ENCODE measurements at places on chromosomes 11 and 22. TPM values are rescaled to one million over a fixed set of nuclear protein-coding genes. Genes with fewer than 3 reads are reported as not detected.
A peak's percentile ranks its signal among the peaks of the same experiment; 100 is the strongest.

The CNTF gene
- total RNA-seq: 1.1 TPM

The SUSD2 gene
- 3.3 TPM for total RNA-seq

The PICALM gene
- total RNA-seq: 402 TPM

The ATXN10 gene
- 258 TPM for total RNA-seq

The OR8J1 gene
- not detected for total RNA-seq

DNA sequence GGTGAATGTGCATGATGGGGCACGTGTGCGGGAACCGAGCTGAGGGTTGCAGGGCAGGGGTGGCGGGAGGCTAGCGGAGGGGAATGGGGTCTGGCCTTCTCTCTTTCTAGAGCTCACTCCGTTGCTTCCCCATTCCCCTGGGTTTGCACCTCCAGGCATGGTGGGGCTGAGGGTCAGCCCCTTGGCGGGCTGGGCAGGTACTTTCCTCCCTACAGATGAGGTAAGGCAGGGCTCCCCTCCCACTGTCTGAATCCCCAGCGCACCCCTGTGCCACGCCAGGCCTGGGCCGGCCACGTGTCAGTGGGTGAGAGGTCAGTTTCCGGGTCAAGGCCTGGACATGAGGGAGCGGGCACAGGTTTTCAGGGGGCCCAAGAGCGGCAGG lies 8.9 kb downstream of the SUSD2 start:
- no peak for DNase-seq
- H3K36me3 ChIP-seq: no peaks in the 10 kb centered on the region
- H3K27ac ChIP-seq: no peak overlapping the region
- no peaks in the 10 kb centered on the region for H3K27me3 ChIP-seq

DNA sequence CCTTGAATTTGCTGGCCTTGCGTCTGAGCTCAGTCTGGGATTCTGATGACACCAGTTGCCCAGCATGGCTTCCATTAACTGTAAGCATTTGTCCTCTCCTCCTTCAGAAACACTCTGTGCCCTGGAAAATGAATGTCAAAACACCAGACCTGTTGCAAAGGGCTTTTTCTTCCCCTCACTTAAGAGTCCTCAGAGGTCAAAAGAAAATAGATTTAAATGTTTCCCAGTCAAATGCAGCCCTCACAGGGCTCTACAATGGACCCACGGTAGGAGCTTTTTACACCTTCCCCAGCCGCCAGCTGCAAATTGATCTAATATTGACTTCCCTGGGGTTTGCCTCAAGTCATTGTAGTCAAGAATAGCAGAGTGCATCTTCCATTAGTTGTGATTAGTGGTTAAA lies 332.2 kb downstream of the INSC start:
- no peaks in the 10 kb centered on the region for H3K36me3 ChIP-seq
- no peak for DNase-seq
- no peak overlapping the region for H3K4me3 ChIP-seq
- H3K4me1 ChIP-seq: no peaks in the 10 kb centered on the region
- H3K27me3 ChIP-seq: no peaks in the 10 kb centered on the region
- no peak overlapping the region for H3K27ac ChIP-seq

DNA sequence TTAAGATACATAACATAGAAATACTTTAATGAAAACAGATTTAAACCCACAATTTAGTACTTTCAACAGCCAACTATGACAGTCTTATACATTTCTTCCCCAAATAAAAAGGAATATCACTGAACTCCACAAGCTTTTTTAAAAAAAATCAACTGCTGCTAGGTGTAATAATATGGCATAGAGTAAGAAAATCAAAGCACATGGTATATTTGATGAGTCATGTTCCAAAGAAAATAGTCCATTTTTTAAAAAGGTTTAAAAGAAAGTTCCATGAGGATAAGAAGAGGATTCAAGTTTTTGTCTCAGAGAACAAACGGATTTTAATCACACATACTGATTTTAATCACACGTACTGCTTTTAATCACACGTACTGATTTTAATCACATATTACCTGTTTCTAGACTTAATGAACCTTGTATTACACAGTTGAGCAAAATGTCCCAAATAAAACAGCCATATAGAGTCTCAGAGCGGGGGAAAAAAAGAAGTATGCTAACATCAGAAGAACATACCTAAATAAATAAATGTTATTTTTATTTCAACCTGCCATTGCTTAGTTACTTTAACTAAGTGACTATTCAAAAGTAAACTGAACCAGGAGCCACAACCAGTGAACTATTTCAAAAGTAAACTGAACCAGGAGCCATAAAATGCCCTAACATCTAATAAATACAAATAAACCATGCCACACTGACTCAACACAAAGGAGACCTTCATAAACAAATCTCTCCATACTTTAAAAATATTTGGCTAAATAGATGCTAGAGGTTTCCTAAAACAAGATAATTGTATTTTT lies 198.4 kb downstream of the SBF2 start:
- H3K27ac ChIP-seq: no peak overlapping the region
- no peaks in the 10 kb centered on the region for H3K27me3 ChIP-seq
- H3K36me3 ChIP-seq: no peaks in the 10 kb centered on the region
- DNase-seq: no peak
- H3K4me1 ChIP-seq: peaks cover 3% of the 10 kb centered on the region

DNA sequence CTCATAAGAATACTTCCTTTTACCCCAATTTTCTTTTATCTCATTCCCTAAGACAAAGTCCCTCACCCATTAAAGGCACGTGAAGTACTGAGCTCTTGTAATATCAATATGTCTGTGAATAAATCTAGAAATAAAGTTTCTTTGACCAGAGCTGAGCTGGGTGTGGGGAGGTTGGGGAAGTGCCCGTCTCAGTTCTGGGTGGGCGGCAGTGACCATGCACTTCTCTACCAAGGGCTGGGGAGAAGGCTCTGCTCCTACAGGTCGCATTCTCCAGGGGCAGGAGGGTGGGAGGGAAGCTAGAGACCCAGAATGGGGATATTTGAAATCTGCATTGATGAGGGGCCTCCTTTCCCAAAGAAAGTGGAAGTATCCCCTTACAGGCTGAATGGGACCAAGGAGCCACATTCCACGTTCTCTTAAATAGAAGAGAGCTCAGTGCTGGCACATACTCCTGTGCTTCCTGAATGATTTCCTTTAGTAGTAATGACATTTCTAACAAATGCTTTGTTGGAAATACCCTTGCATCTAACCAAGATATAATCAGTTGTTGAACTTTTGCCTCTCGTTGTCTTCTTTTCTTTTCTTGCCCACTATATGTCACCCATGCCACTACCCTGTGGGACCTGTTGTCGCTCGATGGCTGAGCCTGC lies 16.1 kb downstream of the RBX1 start:
- H3K27me3 ChIP-seq: no peaks in the 10 kb centered on the region
- no peaks in the 10 kb centered on the region for H3K4me1 ChIP-seq
- H3K4me3 ChIP-seq: no peak overlapping the region
- no peak for DNase-seq
- no peak overlapping the region for H3K27ac ChIP-seq

GRCh38 chr11:82321206-82321605 lies 412.5 kb downstream of the FAM181B start:
- no peaks in the 10 kb centered on the region for H3K4me1 ChIP-seq
- H3K27ac ChIP-seq: no peak overlapping the region
- H3K27me3 ChIP-seq: no peaks in the 10 kb centered on the region
- no peak overlapping the region for H3K4me3 ChIP-seq
- no peak for DNase-seq

DNA sequence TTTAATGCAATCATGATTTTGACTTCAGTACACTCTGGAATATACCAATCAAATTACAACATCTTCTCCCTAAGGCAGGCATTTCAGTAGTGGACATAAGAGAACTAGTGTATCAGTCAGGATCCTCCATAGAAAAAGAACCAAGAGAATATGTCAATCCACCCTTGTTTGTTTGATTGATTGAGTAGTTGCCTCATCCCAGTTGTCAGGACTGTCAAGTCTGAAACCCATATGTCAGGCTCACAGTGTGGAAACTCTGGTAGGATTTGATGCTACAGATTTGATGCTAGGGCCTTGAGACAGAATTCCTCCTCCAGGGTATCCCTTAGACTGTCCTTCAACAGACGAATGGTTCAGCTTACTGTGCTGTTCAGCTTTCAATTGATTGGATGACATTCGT lies 375.0 kb downstream of the ETS1 start:
- no peak for DNase-seq
- no peaks in the 10 kb centered on the region for H3K27me3 ChIP-seq
- no peaks in the 10 kb centered on the region for H3K36me3 ChIP-seq

- no peaks in the 10 kb centered on the region for H3K27me3 ChIP-seq
- H3K4me1 ChIP-seq: no peaks in the 10 kb centered on the region
- H3K27ac ChIP-seq: no peak overlapping the region
- no peak for DNase-seq
- H3K36me3 ChIP-seq: no peaks in the 10 kb centered on the region
Observed at GRCh38 chr11:65066805-65067291, 8.5 kb upstream of the NAALADL1 start.

GRCh38 chr11:67389477-67389876 lies 2.3 kb upstream of the RAD9A start:
- H3K4me3 ChIP-seq: no peak overlapping the region
- no peaks in the 10 kb centered on the region for H3K36me3 ChIP-seq
- no peaks in the 10 kb centered on the region for H3K27me3 ChIP-seq

DNA sequence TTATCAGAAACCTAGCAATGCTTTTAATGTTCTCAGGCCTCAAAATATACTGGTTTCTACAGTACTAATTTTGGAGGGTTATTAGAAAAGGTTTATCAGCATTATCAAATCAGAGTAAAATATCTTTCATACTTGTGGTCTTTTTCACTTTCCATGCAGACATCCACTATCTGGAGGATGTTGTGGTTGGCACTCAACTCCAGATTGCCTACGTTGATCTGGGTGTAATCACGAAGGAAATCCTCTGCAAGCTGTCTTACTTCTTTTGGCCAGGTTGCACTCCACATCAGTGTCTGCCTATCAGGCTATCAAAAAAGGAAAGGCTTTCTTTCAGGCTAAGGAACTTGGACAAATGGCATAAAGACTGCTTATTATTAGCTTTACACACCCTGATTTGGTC lies 11.6 kb downstream of the DDX17 start:
- no peaks in the 10 kb centered on the region for H3K36me3 ChIP-seq
- peaks cover 8% of the 10 kb centered on the region for H3K4me1 ChIP-seq
- DNase-seq: no peak
- no peaks in the 10 kb centered on the region for H3K27me3 ChIP-seq

DNA sequence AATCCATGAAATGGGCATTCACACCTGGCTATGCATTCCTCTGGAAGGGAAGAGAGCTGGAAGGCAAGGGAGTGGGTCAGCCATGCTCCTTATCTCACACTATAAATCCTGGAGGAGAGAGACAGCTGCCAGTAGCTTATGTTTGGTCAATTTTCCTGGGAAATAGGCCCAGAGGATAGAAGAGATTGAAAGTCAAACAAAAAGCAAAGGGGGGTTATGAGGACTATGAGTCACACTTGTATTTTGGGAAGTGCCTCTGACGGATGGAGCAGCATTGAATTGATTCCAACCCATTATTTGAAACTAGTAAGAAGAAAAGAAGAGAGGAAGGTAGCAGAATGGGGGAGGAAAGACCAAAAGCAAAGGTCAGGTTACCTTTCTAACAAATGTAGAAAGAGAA lies 25.0 kb downstream of the SNX19 start:
- DNase-seq: no peak
- no peaks in the 10 kb centered on the region for H3K27me3 ChIP-seq
- H3K36me3 ChIP-seq: no peaks in the 10 kb centered on the region
- no peaks in the 10 kb centered on the region for H3K4me1 ChIP-seq
- no peak overlapping the region for H3K27ac ChIP-seq

GRCh38 chr11:33730716-33731115 lies 5.5 kb downstream of the CD59 start:
- no peak overlapping the region for H3K4me3 ChIP-seq
- H3K4me1 ChIP-seq: no peaks in the 10 kb centered on the region
- H3K36me3 ChIP-seq: no peaks in the 10 kb centered on the region
- H3K27ac ChIP-seq: no peak overlapping the region
- DNase-seq: no peak

DNA sequence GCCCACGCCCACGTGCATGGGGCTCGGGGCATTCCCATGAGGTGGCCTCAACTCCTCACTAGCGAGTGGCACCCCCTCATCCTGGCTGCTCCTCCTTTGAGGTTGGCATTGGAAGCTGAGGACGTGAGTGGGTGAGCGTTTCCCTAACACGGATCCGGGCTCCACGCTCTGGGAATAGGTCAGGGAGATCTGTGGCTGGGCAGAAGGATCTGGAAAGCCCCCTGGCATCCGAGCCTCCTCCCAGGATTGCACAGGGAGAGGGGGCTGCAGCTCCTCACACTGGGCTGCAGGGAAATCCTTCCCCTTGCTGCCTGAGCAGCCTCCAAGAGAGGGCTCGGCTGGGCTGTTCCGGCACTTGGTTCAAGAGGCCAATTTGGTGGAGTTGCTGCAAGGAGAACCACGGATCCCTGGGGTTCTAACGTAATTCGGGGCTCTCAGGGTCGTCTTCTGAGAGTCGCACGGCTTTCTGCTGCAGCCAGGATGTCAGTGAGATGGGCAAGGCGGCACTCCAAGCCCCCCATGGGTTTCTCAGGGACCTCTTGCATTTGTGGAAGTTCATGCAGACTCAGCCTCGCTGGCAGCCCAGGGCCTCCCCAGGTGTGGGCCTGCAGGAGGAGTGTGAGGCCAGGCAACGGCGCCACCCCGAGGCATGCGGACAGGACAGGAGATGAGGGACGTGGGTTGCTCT lies 1119.0 kb downstream of the BRD1 start:
- H3K4me1 ChIP-seq: no peaks in the 10 kb centered on the region
- H3K27me3 ChIP-seq: no peaks in the 10 kb centered on the region
- DNase-seq: no peak
- H3K27ac ChIP-seq: no peak overlapping the region
- no peaks in the 10 kb centered on the region for H3K36me3 ChIP-seq
- no peak overlapping the region for H3K4me3 ChIP-seq

- H3K27ac ChIP-seq: no peak overlapping the region
- H3K4me1 ChIP-seq: no peaks in the 10 kb centered on the region
- H3K36me3 ChIP-seq: no peaks in the 10 kb centered on the region
- no peak for DNase-seq
- H3K27me3 ChIP-seq: no peaks in the 10 kb centered on the region
Observed at GRCh38 chr22:49289822-49290679, 537.6 kb downstream of the BRD1 start.

- peak; percentile 59 for DNase-seq
- H3K27ac ChIP-seq: no peak overlapping the region
- no peaks in the 10 kb centered on the region for H3K36me3 ChIP-seq
- H3K4me3 ChIP-seq: no peak overlapping the region
Observed at GRCh38 chr11:74739546-74740270, 8.5 kb upstream of the CHRDL2 start.

DNA sequence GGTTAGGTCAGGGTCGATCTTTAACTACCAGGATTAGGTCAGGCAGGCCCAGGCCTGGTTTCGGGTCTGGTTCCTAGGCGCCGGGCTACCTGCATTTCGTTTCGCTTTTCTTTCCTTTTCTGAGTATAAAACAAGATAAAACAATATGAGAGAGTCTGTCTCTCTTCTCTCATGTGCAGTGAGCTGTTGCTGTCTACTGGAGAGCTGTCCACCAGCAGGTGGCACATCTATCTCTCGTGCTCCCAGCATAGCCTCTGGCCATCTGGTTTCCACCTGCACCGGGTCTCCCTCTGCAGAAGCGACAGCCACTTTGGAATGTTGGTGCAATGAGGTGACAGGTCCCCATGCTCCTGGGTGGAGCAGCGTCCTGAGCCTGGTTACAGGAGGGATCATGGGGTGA lies 27.6 kb downstream of the RIBC2 start:
- H3K4me3 ChIP-seq: no peak overlapping the region
- no peaks in the 10 kb centered on the region for H3K27me3 ChIP-seq
- H3K4me1 ChIP-seq: no peaks in the 10 kb centered on the region
- DNase-seq: peak; percentile 73
- H3K36me3 ChIP-seq: no peaks in the 10 kb centered on the region
- H3K27ac ChIP-seq: peak overlapping the region; percentile 49
